ENCODE measurements at places on chromosomes 11 and 22.

- DNase-seq: no peak
Measured at GRCh38 chr11:100585728-100586127, 101.4 kb upstream of the ARHGAP42 start.

- no peak for DNase-seq
Measured at GRCh38 chr22:35452810-35453743, 53.1 kb downstream of the MCM5 start.

- no peak for DNase-seq
Measured at GRCh38 chr11:15901054-15901453, 455.3 kb downstream of the SOX6 start.

- no peak for DNase-seq
Measured at GRCh38 chr11:22733475-22734248, 67.3 kb downstream of the GAS2 start.

DNA sequence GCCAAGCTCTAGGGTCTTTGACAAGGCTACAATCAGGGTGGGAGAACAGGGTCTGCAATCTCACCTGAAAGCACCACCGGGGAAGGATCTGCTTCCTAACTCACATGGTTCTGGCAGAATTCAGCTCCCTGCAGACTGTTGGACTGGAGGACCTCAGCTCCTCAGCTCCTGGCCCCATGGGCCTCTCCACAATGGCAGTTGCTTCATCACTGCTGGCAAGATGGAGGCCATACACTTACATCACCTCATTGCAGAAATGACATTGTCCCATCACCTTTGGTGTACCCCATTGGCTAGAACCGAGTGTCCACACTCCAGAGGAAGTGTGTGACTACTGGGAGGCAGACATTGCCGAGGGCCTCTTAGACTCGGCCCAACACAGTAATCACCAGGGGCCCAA, 20.9 kb upstream of the MPPED1 start:
- no peak for DNase-seq

DNA sequence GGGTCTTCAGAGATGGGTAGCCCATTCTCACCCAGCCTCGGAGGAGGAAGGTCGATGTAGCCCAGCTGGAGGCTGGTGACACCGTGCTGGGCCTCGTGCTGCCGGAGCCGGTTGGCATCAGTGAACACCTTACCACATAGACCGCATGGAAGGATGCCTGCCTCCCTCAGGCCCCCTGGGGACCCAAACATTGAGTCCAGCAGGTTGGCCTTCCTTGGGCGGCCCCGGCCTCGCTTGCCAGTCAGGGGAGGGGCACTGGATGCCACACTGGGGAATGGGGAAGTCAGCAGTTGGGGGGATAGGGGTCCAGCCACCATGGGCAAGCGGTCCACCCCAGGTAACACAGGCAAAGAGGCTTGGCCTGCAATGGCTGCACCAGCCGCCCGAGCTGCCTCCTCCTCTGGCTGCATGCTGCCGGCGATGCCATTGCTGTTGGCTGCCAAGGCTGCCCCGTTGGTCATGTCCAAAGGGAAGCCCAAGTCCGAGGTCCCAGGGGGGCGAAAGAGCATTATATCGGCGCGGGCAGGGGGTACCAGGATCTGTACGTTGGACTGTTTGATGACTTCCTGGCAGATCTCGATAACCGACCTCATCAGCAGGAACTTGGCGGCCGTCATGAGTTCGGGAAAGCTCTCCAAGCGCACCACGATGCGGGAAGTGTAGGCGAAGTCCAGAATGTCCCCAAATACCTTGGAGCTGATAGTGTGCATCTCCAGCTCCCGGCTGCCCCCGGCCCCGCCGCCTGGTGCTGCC, 1.4 kb downstream of the PATZ1 start:
- DNase-seq: no peak
